ENCODE measurements at places on chromosomes 4 and X. TPM values are rescaled to one million over a fixed set of nuclear protein-coding genes. Genes with fewer than 3 reads are reported as not detected.

- H3K27ac ChIP-seq = no peak overlapping the region
- no peaks in the 10 kb centered on the region for H3K36me3 ChIP-seq
- peaks cover 3% of the 10 kb centered on the region for H3K4me1 ChIP-seq
- DNase-seq = no peak
- no peaks in the 10 kb centered on the region for H3K27me3 ChIP-seq
These were observed 22.6 kb upstream of the UBA1 start for GRCh38 chrX:47170861-47171692.

DNA sequence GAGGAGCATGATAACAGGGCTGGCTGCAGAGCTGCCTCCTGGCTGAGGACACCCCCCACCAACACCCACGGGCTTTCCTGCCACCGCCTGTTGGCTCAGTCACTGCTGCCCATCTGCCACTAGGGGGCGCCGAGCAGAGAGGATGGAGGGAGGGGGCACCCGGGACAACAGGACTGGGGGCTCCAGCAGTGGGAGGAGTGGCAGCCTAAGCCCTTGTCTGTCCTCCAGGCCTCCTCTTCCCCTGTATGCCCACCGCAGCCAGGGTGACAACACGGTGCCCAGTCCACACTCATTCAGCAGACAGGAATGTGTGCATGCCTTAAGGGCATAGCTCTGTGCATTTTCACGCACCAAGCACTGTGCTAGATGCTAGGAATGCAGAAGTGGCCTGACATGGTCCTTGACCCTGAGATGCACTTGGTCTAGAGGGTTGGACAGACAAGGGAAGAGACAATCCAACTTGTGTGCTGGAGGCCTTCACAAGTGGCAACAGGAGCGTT, 149.9 kb downstream of the AMMECR1 start:
- peak; percentile 29 for DNase-seq
- H3K4me1 ChIP-seq = no peaks in the 10 kb centered on the region
- H3K4me3 ChIP-seq = no peak overlapping the region
- no peaks in the 10 kb centered on the region for H3K27me3 ChIP-seq
- no peaks in the 10 kb centered on the region for H3K36me3 ChIP-seq

The KLF3 gene
- 24.6 TPM for total RNA-seq

The WWC2 gene
- total RNA-seq = 76.7 TPM

The TCP11X2 gene
- total RNA-seq = 7.2 TPM

The POLN gene
- 23.7 TPM for total RNA-seq
